NCI-H510A treated with DMSO at 0.1 percent for 48 hours (cell line): ENCODE measurements at places on chromosomes 13 and 19.

DNA sequence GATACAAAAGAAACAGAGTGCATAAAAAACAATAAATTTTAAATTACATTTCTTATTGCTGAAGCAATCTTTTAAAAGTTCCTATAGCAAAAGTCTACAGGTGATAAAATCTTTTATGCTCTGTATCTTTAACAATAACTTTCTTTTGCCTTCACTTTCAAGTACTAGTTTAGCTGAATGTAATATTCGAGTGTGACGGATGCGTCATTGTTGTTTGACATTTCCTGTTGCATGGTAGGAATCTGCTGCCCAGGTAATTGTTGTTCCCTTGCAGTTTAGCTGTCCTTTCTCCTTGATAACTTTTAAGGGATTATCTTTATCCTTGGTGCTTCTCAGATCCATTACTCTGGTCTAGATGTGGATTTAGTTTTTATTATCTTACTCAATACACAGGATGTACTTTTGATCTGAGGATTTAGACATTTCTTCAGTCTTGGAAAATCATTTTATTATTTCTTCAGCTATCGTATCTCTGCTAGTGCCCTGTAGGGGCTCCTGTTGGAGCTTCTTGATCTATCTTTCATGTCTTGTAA, 2.1 kb upstream of the CPB2 start:
- no peak for DNase-seq

GRCh38 chr13:74825152-74825937, 656.6 kb downstream of the TBC1D4 start:
- no peak for DNase-seq

DNA sequence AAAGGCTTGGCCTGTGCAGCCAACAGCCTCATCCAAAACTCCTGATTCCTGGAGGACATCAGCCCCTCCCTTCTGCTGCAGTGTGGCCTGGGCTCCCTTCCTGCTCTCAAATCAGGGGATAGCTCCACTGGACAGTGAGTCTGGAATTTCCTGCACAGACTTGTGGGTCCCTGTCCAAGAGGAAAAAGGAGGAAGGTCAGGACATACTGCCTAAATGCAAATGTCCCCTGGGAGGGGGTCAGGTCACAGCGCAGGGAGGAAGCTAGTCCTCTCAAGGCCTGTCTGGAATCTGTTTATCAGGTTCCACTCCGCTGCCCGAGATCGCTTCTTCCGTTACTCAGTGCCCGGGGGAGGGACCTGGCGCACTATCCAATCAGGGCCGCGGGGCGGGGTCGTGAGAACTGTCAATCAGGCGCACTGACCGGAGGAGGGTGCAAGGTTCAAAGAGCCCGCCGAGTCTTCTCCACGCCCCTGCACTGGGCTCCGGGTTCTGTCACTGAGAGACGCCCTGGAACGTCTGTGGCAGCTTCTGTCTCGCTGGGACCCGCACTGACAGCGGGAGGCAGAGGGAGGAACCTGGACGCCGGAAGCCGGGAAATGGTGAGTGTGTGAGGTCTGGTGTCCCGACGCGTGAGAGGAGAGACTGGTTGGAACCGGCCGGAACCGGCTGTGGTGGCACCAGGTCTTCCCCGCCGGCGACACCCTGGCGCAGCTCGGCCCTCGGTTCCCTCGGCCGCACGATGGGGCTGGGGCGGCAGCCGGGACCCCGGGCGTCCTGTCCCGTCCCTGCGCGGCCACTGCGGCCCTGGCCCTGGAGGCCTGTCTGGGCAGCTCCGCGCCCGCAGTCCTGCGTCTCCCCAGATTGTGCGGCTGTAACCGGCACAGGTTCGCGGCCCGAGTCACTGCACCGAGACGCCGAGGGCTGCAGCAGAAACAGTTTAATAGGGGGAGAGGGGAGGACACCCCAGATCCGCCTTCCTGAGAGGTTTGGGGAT, at the start of gene ZNF441:
Gene ZNF441, plus strand, starts transcription at position 404 of the 995 bp plus-strand sequence. Its CDS starts 194 bp downstream, at position 598.
- peak; percentile 90 for DNase-seq

GRCh38 chr19:49932041-49932451, 2.7 kb upstream of the NUP62 start:
- no peak for DNase-seq

- DNase-seq: no peak
These were observed 76.6 kb downstream of the STOML3 start for GRCh38 chr13:38914070-38914469.

GRCh38 chr13:113904411-113904810, 40.5 kb upstream of the GAS6 start:
- DNase-seq: no peak

GRCh38 chr13:46899801-46900200, 2.9 kb upstream of the HTR2A start:
- DNase-seq: no peak

DNA sequence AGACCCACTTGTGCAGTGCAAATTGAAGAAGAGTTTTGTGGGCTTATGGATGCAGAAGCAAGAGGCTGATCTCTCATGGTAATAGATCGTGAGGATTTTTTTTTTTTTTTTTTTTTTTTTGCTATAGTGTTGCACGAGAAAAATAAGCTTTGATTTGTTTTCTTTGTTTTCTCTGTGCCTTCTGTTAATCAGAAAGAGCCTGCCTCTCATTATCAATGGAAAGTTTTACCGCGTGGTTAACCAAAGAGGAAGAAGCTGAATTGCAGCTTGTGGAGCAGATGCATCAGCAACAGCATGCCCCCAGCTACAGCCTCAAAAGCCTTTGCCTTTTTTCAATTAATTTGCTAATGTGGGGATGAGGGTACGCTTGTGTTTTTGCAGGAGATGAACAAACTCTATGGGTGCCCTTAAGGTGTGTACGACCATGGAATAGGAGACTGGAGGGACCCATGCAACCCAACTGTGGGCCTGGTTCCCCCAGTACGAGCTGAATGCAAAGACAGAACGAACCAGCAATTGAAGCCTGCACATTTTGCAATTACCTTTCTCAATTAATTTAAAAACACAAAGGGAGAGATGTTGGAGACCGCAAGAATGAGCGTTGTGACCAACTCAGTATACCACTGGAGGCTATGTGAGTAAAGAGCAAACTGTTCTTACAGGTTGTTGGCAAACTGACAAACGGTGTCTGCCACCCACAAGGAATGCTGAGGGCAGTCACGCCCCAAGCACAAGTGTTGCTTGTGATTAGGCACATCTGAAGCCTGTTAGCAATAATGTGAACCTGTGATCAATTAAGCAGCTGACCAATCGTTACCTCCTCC, 58.6 kb upstream of the SPRY2 start:
- DNase-seq: no peak

- no peak for DNase-seq
These were observed 261.8 kb downstream of the KLF12 start for GRCh38 chr13:73872397-73872796.

- DNase-seq: no peak
These were observed 574.3 kb upstream of the PCDH20 start for GRCh38 chr13:61989978-61990377.

DNA sequence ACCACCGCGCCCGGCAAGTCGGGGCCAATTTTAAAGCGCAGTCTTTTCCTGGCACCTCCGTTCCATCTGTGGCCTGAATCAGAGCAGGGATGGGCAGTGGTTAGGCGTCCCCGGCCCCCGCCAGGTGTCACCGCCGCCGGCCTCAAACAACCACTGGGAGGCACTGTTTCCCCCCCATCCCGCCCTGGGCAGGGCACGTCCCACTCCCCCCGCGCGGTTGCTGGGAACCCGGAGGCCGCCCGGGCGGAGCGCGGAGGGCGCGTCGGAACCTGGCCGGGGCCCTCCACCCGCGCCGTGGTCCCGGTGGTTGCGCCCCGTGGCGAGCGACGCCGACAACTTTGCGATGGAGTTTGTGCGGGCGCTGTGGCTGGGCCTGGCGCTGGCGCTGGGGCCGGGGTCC, at the start of gene GRIN3B:
Gene GRIN3B, plus strand, starts transcription at position 325 of the 400 bp plus-strand sequence. Its CDS starts 19 bp downstream, at position 344.
- no peak for DNase-seq

- DNase-seq: no peak
These were observed 39.3 kb downstream of the TM9SF2 start for GRCh38 chr13:99540530-99540929.

DNA sequence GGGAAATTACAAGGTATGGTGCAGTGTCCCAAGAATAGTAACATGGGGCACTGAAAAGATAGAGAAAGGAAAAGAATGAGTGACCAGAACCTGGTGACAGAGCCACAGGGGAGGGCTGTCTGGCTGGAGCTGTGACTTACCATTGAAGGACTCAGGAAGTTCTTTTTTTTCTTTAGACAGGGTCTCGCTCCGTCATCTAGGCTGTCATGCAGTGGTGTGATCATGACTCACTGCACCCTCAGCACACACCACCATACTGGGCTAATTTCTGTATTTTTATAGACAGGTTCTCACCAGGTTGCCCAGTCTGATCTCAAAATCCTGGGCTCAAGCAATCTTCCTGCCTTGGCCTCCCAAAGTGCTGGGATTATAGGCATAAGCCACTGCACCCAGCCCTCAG, 8.8 kb upstream of the CPB2 start:
- DNase-seq: no peak

- no peak for DNase-seq
These were observed 17.4 kb upstream of the ATXN8OS start for GRCh38 chr13:70090036-70090723.

DNA sequence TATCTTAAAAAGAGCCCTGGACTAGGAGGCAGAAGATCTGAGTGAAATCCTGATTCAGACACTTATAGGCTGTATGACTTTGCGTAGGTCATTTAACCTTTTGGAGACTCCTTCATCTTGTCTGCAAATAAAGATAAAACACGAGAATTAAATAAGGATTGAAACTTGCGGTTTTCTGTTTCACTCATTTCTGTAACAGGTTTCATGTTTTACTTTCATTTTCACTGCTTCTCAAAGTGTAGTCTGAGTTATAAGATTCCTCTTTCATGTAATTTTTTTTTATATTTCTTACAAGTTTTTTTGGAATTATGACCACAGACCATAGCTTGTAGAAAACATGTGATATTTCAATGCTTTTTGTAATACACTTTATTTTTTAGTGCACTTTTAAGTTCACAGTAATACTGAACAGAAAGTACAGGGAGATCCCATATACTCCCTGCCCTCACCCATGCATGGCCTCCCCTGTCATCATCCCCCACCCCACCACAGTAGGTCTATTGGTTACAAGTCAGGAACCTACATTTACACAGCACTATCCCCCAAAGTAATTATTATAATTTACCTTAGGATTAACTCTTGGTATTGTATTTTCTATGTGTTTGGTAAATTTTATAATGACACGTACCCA, 174.6 kb downstream of the ITGBL1 start:
- no peak for DNase-seq

GRCh38 chr19:35303357-35303915, 11.5 kb downstream of the MAG start:
- DNase-seq: no peak

DNA sequence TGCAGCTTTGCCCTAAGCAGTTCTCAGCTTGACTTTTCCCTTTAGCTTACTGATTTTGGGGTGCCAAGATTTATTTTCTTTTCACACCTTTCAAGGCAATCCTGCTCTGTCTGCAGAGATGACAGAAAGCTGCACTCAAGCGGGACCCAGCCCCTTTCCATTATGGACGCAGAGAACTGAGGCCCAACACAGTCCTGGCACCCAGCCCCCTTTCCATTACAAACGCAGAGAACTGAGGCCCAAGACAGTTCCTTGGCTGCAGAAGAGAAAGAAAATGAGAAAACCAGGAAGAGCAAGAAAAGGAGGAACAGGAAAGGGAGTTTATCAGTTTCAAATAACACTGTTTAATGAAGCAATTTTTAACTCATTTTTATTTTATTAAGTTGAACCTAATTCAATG, 36.8 kb upstream of the ATP11A start:
- DNase-seq: no peak

DNA sequence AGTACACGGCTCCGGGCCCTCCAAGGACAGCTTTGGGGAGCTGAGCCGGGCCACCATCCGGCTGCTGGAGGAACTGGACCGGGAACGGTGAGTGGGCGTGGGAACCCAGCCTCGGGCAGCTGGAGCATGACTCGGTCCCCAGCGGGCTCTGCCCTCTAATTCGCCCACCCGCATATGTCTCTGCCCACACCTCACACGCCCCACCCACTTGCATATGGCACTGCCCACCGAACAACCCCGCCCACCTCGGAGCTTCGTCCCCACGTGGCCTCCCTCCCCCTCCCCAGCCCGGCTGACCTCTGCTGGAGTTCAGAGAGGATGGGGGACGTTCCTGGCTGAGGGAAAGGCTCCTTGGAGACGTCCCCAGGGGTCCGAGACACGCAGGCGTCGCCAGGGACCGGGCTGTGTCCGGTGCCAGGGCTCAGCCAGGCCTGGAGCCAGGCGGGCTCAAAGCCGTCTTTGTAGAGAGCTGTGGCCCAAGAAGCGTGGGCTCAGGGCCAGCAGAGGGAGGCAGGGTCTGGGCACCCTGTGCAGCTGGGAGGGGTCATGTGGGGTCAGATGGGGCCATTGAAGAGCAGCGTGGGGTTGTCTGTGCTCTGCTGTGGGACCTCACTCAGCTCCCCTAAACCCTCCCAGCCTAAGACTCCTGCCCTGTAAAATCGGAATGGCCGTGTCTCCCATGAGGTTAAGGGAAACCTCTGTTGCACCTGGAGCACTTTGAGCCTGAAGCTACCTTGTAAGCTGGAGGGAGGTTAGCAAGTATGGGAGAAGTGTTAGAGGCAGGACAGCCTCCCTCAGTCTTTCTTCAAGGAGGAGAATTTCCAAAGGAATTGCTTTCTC, 3.8 kb downstream of the APC2 start:
- no peak for DNase-seq

DNA sequence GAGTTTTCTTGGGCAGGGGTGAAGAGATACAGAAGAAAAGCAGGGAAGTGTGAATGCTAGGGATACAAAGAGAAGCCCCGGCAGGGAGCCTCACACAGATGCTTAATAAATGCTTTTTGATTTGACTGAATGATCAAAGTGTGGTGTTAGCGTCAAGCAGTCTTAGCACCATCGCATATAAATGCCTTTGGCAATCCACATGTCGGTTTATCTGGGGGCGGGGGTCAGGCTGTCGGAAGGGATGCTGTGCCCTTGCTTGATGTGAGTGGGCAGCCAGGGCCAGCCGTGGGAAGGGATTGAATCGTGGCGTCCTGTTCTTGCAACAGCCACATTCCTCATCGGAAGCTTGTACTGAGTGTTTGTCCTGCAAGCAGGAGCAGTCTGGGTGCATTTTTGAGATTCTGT, 173.1 kb downstream of the LACC1 start:
- DNase-seq: no peak

GRCh38 chr19:48421548-48421947, 24.2 kb upstream of the GRWD1 start:
- DNase-seq: no peak

GRCh38 chr13:46369506-46370277, 17.4 kb downstream of the RUBCNL start:
- no peak for DNase-seq

- DNase-seq: no peak
These were observed 87.4 kb upstream of the TEX29 start for GRCh38 chr13:111233080-111233479.

- no peak for DNase-seq
These were observed 4.5 kb upstream of the LAIR1 start for GRCh38 chr19:54369082-54369687.

- no peak for DNase-seq
These were observed 1.0 kb downstream of the SMIM24 start for GRCh38 chr19:3479177-3479833.

GRCh38 chr19:47479701-47480503, 4.1 kb downstream of the KPTN start:
- DNase-seq: no peak

- no peak for DNase-seq
These were observed 12.4 kb upstream of the JUND start for GRCh38 chr19:18293642-18294466.

- no peak for DNase-seq
These were observed at the start of gene ZNF677 for GRCh38 chr19:53254411-53255341. ZNF677 (minus strand) TSS chr19:53254873; CDS start chr19:53251550, 3,323 bp downstream.
